ENCODE measurements at places on chromosomes 5 and 9. TPM values are rescaled to one million over a fixed set of nuclear protein-coding genes. Genes with fewer than 3 reads are reported as not detected.

The NMUR2 gene
- not detected for total RNA-seq

The IL7R gene
- 1.6 TPM for total RNA-seq

The TAF11L5 gene
- not detected for total RNA-seq

The SELENOP gene
- 6.0 TPM for total RNA-seq

The LIX1 gene
- not detected for total RNA-seq

The F12 gene
- total RNA-seq = 5.7 TPM
